ENCODE measurements at places on chromosomes 13 and 19.

GRCh38 chr19:53374288-53374687 is 8.8 kb downstream of the ZNF525 start:
- DNase-seq, result no peak

- DNase-seq, result no peak
These were observed 15.8 kb downstream of the ACTN4 start for GRCh38 chr19:38663156-38663651.

GRCh38 chr13:100336795-100337516 is 248.1 kb downstream of the PCCA start:
- no peak for DNase-seq

DNA sequence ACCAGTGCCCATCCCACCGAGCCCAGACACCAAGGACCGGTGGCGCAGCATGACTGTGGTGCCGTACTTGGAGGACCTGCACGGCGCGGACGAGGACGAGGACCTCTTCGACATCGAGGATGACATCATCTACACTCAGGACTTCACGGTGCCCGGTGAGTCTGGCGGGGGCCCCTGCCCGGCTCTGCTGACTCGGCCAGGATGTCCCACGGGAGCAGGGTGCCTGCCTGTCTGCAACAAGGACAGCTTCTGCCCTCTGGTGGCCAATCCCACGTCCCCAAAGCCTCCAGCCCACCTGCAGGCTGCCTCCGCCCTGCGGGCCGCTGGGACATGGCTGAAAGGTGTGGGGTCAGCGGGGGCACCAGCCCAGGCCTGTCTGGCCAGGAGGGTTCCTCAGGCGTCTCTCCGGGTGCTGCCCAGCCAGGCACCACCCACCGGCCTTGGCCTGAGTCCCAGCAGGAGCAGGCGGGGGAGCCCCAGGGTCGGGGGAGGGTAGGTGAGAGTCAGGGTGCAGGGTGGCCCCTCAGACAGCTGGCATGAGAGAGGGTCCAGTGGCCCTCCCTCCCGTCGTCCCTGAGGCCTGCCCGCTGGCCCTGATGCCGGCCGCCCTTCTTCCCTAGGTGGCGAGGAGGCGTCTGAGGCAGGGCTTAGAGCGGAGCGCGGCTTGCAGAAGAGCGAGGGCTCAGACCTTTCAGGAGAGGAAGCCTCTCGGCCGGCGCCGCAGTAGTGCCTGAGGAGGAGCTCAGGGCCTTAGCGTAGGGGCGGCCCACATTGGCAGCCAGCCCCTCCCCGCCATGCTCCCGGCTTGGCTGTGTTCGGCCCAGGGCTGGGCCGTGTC is 14.6 kb downstream of the CBARP start:
- DNase-seq, result peak; percentile 97

DNA sequence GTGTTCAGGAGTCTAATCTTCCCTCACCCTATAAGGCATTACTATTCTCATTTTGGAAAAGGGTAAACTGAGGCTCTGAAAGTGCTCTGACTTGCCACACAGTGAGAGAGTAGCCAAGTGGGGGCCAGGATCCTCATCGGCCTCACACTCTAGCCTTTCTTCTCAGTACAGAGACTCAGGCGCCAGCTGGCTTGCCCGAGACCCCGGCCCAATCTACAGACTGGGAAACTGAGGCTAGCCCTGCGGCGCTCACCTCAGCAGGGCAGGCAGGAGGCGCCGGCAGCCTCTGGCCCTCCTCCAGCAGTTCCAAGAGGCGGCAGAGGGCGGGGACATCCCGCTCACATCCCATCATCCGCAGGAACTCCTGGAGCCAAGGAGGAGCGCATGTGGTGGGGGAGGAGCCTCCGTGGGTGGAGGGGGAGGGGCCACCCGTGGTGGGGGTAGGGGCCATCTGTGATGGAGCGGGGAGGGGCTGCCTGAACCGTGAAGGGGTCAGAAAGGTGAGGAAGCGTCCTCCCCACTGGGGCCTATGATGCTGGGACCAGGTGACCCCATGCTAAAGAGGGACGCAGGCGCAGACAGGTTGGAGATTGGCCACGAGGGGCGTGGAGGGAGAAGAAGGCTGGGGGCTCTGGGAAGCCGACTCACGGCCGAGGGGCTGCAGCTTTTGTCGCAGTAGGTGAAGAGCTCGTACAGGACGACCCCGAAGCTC is 8.7 kb upstream of the INSL3 start:
- no peak for DNase-seq

GRCh38 chr19:43674596-43674995 is 4.6 kb upstream of the PLAUR start:
- no peak for DNase-seq

DNA sequence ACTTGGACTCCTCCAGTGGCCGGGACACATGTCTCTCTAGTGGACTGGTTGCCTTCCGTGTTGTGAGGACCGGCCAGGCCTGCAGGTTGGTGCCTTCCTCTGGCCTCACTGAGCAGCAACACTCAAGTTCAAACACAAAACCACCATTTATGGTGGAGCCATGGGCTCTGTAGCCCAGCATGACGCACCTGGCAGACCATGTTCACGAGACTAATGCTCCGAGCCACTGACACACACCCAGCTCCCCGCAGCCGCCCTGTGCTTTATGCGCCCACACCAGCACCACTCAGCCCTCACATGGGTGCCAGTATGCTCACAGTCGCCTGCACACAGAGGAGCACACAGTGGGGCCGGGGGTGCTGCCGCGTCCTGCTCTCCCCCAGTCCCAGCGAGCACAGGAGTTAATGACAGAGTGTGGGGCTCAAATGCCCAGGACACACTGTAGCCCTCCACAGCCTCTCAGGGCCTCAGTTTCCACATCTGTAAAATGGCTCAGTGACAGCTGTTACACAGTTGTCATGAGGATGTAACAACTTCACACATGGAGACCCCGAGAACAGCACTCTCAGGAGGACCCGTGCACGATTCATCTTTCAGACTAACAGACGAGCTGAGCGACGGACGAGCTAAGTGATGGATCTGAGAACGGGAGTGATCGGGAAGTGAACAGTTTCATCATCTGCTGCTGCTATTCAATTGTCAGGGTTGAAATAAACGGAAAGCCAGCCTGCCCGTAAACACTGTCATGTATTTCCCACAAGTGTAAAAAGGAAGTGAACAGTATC is 7.8 kb downstream of the GAS6 start:
- DNase-seq, result no peak

- peak; percentile 3 for DNase-seq
These were observed 388.9 kb upstream of the DACH1 start for GRCh38 chr13:72255908-72256307.

DNA sequence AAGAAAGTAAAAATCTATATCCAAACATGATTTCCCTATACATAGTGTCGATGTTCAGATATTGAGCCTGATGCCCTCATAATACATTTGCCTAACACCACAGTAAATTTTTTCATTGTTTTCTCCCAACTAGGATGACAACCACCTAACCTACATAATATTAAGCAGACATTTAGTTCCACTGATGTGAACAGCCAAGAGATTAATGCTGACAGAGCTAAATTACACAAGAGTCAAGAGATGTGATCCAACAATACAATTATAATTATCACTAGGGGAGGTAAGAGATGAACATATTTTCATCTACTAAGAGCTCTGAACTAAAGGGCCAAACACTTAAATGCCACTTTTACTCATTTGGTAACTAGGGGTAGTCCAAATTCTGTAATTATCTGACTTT is 145.9 kb downstream of the DACH1 start:
- DNase-seq, result no peak

DNA sequence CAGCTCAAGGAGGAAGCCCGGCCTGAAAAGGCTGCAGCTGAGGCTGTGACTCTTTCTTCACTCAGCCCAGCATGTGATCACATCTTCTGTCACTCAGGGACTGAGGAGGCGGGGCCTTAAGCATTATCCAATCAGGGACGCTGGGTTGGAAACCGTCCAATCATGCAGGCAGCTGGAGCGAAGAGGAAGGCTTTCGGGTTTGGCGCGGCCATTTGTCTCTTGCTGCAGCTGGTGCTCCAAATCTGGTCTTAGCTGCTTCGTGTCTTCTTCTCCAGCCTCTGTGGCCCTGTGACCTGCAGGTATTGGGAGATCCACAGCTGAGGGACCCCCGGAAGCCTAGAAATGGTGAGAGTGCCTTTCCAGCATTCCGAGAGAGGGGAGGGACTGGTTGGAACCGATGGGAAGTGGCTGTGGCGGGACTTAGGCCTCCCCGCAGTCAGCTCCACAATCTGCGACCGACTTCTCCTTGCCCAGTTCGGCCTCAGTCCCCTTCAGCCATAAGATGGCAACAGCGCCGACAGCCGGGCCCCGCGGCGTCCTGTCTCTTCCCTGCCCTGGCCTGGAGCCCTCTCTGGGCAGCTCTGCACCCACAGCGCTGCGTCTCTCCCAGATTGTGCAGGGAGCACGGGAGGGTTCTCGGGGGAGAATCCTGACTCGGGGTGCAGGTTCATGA is at the start of gene ZNF90:
Gene ZNF90 (plus strand): TSS at position 210 of the 673 bp plus-strand sequence. CDS start 133 bp downstream, at position 343.
- DNase-seq, result peak; percentile 43

GRCh38 chr19:17658666-17659065 is 29.5 kb downstream of the UNC13A start:
- no peak for DNase-seq

DNA sequence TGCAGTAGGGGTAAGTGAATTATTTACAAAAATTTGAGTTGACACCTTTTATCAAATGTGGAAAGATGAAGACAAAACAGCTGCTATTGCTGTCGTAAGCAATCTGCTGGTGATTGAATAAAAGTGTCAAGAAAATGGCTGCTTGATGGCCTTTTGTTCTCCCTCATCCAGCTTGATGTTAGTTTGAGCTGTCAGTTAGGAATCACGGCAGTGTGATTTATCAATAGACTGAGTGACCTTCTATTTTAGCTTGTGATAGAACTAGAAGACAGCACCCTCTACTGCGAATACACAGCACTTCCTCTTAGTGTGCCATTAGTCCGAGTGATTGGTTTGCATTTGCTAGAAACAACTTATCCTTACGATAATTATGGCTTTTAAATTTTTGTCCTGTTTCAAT is 76.3 kb downstream of the MZT1 start:
- DNase-seq, result peak; percentile 20

Measured in HuH-7.5 (cell line).